Mesothelial cell of epicardium (in vitro differentiated cells): ENCODE measurements at places on chromosomes 12 and 14.

DNA sequence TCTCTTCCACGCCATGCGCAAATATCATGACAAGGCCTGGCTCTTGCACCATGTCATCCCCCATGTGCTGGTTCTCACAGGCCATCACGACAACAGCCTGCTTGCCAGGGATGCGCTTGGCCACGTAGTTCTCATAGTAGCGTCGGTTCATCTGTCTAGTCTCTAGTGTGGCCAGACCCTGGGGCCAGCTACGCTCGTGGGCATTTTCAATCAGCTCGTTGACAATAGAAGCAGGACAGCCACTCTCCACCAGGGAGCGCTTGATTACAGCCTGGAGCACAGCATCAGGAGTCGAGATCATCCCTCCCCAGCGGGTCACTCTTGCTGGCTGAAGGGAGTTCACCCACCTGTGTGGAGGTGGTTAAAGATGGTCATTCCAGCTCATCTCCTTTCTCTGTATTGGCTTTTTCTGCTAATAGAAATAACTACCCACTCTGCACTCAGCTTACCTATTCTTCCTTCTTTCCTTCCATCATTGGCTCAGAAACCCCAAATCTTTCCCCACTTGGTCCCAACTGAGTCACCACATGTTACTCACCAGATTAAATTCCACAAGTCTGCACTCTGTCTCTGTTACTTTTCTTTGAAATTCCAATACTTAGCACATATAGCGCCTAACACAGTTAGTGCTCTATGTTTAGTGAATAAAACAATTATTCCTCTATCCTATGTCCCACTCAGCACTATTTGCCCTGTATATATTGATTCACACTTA lies 15.1 kb downstream of the RNF41 start:
- DNase-seq, result no peak

DNA sequence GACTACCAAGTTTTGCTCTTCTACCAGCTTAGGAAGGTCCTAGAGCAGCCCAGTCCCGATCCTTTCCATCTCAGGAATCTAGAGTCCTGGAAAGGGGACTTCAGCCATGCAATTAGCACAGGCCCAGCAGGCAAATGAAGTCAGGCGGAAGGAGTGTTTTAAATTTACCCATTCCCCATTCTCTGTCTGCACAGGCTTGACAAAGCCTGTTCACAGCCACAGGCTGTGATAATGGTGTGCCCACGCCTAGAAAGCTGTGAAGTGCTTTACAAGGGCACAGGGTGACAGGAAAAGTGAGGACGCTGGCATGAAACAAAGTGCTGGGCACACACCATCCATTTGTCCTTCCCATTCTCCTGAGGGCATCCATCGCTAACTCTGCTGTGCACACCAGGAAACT lies 79.0 kb downstream of the PITPNM2 start:
- DNase-seq, result no peak

- DNase-seq, result no peak
These were observed 589 bp upstream of the HVCN1 start for GRCh38 chr12:110689281-110690126.

- DNase-seq, result no peak
These were observed 149.4 kb upstream of the PRMT8 start for GRCh38 chr12:3341594-3341993.

DNA sequence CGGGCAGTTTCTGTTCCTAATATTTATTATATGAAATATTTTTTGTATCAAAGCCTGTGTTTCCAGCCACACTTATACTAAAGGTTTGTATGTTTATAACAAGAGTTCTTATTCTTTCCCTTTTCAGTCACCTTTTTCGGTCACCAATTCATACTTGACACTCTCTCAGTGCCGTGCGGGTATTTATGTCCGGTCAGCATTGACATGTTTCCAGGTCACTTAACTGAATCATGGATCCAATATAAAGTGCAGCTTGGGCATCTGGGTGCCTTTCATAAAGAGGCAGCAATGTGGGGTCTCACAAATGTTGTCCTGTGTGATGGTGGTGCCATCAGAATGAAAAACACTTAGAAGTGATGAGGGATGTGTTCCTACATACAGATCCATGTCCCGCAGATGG lies 141.3 kb downstream of the ERC1 start:
- DNase-seq, result no peak
